ENCODE measurements at places on chromosomes 3 and 15.
A peak's percentile ranks its signal among the peaks of the same experiment; 100 is the strongest.

- DNase-seq, result peak; percentile 66
These were observed 167.3 kb downstream of the SLCO3A1 start for GRCh38 chr15:92020804-92021203.

DNA sequence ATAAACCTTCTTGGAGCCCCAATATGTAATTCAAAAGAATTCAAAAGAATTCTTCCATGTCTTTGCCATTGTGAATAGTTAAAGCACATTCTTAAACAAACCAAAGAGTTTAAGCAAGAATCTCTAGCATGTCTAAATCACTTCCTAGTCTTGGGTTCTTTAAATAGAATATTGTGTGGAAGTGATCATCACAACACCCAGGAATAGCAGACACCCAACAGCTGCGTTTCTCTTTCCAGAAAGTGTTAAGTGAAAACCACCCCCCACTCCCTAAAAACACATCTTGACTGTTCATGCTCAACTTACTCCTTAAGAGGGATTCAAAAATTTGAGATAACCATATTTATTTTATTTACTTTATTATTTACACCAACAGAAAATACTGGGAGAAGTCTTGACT, 24.1 kb upstream of the CAPN7 start:
- no peak for DNase-seq

DNA sequence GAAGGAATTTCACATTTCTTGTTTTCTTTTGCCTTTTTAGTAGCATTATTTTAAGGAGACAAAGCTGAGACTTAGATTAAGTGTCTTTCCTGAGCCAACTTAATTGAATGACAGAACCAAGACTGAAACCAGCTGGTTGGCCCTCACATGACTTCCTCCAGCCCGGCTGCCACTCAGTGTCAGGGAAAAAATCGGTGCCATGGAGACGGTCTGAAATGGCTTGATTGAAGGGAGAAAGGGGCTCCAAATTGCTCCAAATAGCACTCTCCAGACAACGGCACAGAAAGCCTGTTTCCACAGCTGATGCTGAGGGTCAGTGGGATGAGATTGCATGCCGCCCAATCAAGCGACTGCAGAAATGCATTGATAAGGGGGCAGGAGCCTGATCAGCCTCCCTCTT, 475.2 kb upstream of the IL12A start:
- no peak for DNase-seq

DNA sequence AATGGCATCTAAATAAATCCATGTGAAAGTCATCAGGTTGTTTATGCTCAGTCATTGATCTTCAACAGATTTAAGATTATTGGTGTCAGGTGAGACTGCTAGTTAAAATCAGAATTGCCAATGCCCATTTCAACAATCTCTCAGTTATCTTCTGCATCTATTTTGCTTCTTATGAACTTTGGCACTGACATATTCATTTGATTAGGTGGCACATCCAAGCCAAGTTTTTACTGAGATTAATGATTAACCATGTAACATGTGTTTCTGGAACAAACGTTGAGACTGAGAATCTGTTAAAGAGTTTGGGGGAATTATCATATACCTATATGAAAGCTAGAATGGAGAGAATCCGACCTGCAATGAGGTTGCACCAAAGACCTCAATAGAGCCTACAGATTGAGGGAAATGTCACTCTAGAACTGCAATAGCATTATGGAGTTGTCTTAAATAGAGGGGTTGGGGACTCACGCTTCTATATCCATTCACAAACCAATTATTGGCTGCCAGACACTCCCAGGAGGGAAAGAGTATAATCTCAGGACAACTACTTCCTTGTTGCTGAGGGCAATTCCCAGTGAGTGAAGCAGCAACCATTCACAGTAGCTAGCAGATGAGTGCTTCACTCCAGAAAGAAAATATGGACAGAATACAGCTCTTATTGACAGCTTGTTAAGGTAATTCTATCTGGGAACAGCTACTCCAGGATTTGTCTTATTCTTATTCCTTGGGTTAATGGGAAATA, 891.3 kb downstream of the SQOR start:
- no peak for DNase-seq

DNA sequence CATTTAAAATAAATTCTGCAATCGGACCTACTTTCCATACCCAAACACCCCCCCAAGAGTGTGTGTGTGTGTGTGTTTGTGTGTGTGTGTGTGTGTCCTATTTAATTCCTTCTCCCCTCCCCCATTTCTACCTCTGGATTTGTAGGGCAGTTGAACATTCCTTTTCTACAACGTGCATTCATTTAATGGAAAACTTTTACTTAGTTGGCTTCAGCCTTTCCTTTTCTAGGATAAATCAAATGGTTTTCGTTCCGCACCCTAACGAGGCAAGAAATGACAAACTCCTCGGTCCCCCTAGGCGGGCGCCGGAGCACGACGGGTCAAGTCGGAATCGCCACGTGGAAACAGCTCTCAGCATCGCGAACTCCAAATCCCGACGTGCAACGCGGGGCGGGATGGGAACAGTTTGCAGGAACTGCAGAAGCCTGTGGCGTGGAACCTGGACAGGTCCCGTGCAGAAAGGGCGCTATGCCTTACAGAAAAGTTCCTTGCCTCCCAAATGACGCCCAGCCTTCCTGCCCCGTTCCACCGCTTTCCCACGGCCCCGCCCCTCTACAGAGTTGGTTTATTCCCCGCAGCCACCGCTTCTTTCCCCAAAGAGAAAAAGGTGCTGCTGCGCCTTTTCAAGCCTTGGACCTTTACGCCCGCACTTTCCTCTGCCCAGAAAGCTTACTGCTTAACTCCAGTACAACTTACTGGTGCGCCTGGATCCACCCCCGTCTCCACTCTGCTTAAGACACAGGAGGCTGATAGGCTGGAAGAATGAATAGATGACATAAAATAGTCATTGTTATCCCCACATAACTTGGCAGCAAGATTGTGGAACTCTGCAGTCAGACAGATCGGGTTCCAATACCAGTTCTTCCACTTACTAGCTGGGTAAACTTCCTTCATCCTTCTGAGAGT, 1.1 kb upstream of the EIF2B5 start:
- peak; percentile 77 for DNase-seq

DNA sequence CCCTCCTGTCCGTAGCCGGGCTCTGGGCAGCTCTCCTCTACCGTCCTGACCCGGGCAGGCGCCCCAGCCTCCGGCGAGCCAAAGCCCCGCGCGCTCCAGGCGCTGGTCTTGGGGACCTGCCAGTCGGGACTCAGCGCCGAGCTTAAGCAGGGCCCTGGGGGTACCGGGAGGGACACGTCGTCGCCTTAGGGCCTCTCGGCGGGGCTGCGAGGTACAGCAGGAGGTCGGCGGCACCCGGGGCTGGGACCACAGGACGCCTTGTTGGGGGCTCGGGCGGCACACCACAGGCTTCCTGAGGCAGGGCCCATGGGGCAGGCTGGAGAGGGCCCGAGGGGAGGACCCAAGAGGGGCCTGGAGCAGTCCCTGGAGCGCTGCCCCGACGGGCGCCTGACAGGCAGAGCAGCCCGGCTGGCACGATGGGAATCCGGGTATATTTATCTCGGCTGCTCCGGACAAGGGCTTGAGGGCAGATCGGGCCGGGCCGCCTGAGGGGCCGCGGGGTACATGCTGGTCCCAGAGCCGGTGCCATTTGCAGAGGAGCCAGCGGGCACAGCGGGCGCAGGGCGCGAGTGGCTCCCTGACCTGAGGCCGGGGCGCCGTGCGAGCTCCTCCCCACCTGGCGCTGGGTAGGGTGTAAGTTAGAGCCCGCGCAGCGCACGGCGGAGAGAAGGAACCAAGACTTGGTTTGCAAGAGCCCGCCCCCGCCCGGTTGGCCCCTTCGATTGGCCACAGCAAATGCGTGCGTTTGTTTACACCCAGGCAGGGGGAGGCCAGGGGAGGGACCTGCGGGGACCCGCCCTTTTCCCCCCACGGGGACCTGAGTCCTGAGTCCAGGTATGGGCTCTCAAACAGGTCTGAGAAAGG, 574 bp downstream of the SLC38A3 start:
- no peak for DNase-seq

- DNase-seq, result peak; percentile 42
These were observed 164.3 kb downstream of the MCTP2 start for GRCh38 chr15:94395640-94396039.

- peak; percentile 8 for DNase-seq
These were observed 298.4 kb downstream of the FOXP1 start for GRCh38 chr3:71285086-71285485.

DNA sequence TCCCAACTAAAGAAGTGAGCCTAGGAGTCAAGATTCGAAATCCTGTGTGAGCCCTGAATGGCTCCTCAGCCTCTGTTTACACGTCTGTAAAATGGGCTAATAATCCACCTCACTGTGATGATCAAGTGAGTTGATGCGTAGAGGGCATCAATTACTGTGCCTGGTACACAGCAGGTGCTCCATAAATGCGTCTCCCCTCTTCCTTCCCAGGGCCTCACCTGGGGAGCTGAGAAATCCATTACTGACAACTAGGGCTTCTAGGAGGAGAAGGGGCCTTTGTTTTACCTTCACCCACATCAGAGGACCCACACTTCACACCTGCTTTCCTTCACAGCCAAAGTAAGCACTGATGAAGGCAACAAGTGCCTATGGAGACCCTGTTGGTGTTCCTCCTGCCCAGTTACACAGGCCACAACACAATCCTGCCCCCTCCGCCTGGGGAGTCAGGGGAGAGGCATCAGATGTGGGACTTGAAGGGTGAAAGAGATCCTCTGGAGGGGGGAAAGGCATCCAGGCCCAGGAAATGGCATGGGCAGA, 1.4 kb downstream of the CIB2 start:
- no peak for DNase-seq

DNA sequence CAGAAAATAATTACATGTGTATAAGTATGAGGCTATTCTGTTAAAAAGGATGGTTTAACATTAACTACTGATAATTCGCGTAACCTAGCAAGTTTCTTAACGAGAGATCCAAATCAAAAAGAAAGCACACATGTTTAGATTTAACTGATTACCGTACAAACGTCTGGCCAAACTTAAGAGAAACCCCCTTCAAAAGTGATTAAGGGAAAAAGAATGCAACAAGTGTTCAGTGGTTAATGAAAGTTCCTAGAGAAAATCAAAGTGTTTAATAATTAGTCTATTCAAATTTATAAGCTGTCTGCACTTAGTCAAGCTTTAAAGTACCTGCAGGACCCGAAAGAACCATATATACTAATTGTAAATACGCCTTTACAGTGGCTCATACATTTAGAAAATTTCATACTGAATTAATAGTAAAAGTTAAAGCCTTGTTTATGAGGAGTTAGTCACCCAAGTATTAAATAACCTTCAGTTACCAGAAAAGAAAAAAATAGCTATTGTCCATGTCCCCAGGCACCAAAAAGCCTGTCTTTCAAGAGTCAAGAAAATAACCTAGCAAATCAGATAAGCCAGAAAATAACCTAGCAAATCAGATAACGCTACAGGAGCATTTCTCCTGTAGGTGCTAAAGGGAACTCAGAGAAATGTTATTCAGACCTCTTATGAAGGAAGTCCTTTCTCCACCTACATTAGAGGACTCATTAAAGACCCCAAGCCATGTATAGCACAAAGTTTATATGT, 34.6 kb downstream of the ZNF589 start:
- no peak for DNase-seq

DNA sequence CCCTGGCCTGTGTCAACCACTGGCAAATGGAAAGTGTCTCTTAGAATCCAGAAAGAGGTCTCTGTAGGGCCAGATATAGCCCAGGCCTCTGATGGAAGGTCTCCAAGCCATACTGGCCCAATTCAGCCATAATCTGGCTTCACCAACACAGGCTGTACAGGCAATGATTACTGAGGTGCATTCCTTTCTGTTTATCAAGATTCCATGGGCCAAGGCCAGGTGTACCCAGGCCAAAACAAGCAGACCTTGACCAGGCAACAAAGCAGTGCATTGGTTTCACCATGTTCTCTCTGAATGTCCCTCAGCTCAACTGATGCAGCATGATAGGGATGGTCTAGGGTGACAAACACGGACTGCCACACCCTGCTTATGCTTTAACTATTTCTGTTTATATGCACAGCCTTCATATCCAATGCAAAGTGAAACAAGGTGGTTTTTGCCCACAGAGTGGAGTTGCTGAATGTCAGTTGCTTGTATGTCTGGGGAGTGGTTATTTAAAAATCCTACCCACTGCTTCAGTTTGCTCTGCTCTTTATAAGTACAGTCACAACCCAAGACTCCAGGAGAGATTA, 25.2 kb downstream of the CCNL1 start:
- peak; percentile 43 for DNase-seq

DNA sequence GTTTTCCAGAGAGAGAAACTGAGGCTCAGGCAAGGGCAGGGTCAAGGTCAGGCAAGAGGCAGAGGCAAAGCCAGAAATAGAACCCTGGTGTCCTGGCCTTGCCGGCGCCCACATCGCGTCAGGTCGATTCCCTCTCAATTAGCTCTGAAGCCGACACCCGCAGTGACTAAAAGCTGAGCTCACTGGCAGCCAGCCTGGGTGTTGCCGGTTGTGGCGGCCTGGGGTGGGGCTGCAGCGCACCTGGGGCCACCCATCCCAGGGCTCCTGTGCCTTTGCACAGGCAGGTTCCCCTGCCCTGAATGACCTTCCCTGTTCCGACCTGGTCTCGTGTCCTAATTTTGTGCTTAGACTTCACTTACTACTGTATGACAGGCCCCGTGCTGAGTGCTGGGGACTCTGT, 6.2 kb downstream of the SEMA3F start:
- no peak for DNase-seq

GRCh38 chr3:60190073-60190472, 1061.2 kb downstream of the FHIT start:
- DNase-seq, result no peak

GRCh38 chr15:58678683-58679082, 70.8 kb downstream of the ADAM10 start:
- no peak for DNase-seq

GRCh38 chr15:38520035-38520434, 44.6 kb downstream of the RASGRP1 start:
- DNase-seq, result no peak

- no peak for DNase-seq
These were observed 709 bp downstream of the SCAMP5 start for GRCh38 chr15:74995779-74996765.

GRCh38 chr3:130850044-130850797, 43.7 kb upstream of the ATP2C1 start:
- peak; percentile 10 for DNase-seq

GRCh38 chr3:116067326-116067725, 378.0 kb downstream of the LSAMP start:
- DNase-seq, result no peak

Measured in AG10803 (cell line).